ENCODE measurements at places on chromosomes 1 and 21.
A peak's percentile ranks its signal among the peaks of the same experiment; 100 is the strongest.

- no peak for DNase-seq
Measured at GRCh38 chr1:21906173-21907078, 30.7 kb downstream of the HSPG2 start.

GRCh38 chr1:2645143-2645542 lies 12.3 kb upstream of the MMEL1 start:
- no peak for DNase-seq

GRCh38 chr1:87869567-87869966 lies 540.9 kb downstream of the LMO4 start:
- DNase-seq: no peak

DNA sequence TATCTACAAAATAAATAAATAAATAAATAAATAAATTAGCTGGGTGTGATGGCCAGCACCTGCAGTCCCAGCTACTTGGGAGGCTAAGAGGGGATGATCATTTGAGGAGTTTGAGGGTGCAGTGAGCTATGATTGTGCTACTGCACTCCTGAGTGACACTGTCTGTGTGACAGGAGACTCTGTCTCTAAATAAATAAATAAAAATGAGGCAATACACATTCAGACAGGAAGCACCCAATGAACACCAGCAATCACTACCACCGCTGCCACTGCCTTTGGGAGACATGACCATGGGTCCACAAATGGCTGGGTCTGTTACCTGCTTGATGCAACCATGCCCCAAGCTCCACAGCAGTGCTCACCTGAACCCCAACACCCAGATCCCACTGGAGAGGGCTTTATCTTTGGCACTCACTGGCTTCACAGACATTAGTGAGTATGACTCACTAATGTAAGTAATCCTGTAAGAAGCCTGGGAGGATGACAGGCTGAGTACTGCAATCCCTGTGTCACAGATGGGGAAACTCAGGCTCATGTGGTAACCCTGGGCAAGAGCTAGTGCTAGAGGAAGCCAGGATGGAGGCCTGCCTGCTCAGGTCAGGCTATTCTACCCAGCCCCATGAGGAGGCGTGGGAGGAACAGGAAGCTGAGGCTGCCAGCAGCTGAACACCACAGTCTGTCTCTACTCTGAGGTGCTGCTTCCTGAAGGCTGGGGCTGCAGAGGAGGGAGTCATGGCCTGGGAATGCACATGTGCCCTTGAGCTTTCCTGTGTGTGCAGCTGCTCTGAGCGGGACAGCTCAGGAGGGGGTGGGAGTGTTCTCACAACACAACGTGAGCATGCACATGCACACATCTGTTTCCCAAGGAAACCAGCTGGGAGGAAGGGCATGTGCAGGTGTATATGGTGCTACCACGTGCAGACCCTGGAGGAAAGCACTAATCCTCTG lies 43.0 kb downstream of the SLC9A1 start:
- DNase-seq: peak; percentile 52

DNA sequence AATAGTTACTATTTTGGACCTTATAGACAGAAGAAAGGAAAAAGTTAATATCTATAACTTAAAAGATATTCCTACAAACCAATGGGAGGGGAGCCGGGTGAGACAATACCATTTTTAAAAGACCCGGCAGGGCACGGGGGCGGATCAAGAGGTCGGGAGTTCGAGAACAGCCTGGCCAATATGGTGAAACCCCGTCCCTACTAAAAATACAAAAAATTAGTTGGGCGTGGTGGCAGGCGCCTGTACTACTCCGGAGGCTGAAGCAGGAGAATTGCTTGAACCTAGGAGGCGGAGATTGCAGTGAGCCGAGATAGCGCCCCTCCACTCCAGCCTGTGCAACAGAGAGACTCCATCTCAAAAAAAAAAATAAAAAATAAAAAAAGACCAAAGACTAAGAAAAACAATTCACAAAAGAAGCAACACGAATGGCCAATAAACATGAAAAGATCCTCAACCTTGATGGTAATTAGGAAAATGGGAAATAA lies 1.2 kb upstream of the PSMB2 start:
- no peak for DNase-seq

DNA sequence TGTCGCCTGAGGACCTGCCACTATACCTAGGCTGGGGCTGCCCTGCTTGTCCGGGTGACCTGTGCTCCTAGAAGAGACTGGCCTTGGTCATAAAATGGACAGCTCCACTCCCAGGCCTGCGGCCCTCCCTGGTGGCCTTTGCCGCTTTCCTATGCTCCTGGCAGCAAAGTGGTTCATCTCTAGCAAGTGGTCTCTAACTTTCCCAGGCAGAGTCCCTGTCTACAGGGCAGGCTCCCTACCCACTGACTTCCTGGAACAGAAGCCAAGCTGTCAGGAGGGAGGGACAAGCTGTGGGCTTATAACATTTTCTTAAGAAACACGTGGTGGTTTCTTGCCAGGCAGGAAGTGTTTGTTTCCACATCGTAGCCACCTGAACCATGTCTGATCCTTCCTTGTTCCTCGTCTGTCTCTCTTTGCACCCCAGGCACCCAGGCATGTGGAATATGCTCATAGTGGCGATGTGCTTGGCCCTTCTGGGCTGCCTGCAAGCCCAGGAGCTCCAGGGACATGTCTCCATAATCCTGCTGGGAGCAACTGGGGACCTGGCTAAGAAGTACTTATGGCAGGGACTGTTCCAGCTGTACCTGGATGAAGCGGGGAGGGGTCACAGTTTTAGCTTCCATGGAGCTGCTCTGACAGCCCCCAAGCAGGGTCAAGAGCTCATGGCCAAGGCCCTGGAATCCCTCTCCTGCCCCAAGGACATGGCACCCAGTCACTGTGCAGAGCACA lies 10.1 kb downstream of the H6PD start:
- no peak for DNase-seq

DNA sequence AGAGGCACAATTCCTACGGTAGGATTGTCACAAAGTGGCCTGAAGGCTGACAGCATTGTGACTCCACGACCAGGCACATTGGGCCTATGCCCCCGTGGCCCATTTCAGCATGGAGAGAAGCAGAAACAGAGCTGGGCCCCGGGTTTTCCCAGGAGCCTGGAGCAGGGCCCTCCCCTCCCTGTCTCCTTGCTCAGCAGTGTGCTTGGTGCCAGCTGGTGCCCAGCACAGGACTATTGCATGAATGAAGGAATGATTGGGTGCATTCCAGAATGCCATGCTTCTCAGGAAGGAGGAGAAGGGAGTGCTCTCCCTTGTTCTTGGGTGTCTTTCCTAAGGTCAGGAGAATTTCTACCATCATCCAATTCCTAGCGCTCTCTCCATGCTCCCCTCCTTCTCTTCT lies 33.7 kb downstream of the IER5 start:
- DNase-seq: no peak

DNA sequence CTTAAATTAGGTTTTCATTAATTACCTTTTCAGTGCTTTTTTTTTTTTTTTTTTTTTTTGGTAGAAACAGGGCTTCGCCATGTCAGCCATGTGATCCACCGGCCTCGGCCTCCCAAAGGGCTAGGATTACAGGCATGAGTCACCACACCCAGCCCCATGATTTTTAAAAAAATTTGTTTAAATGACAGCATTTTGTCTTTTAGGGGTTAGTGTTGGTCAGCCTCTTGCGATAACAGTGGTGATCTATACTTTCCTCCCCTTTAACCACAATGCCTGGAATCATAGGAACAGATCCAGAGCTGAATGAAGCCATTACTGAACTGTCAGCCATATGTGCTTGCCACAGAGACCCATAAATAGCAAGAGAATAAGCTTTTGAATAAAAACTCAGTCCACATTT lies 73.9 kb downstream of the CACHD1 start:
- no peak for DNase-seq

DNA sequence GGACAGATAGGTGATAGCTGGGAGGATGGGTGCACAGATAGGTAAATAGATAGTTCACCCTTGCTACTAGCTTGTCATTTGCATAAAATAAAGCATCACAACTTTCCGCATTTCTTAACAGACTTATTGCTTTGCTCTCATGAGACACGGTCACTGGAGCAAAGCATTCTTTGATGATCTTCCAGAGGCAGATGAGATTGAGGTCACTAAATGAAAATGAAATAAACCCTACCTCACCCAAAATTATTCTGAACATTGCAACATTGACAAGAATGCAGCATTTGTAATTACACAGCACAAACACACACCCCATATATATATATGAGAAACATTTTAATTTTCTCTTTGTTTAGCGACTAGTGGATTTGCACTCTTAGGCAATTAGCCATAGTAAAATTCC lies 107.6 kb downstream of the SNX7 start:
- DNase-seq: no peak

GRCh38 chr1:192005976-192006375 lies 152.3 kb upstream of the RGS18 start:
- DNase-seq: no peak

DNA sequence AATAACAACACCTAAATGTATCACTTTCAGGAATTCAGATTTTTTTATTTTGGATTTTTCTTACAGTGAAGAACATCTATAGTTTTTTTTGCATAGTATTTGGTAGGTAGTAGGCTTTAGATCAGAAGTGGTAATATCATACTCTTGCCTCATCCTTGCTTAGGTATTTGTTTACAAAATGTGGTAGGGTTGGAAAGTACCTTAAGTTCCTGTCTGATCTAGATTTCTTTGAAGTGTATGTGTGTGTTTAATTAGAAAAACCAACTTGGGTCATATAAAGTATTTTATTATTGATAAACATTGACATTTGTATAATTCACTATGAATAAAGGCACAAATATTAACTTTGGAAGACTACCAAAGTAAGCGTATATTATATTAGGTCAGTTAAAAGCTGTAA lies 85.3 kb upstream of the GPR88 start:
- no peak for DNase-seq

DNA sequence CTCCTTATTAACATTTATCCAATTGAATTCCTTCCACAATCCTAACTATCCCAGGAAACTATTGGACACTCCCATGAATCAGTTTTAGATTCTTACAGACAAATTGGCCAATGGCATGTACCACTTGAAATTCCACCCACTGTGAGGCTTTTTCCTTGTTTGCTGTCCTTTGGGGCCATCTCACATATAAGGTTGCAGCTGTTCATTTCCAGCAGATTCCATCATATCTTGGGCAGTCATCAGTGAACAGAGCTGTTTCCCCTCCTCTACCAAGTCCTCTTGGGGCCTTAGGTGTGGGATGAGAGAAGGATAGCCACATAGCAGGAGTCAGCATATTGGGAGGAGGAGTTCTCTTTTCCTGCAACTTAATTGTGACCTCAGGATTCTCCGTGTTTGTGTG lies 109.1 kb downstream of the HHAT start:
- DNase-seq: no peak

GRCh38 chr1:3027611-3028371 lies 6.5 kb downstream of the ACTRT2 start:
- DNase-seq: no peak

GRCh38 chr1:241114699-241115233 lies 242.2 kb downstream of the RGS7 start:
- DNase-seq: no peak
